ENCODE measurements at places on chromosomes 6 and 20.

DNA sequence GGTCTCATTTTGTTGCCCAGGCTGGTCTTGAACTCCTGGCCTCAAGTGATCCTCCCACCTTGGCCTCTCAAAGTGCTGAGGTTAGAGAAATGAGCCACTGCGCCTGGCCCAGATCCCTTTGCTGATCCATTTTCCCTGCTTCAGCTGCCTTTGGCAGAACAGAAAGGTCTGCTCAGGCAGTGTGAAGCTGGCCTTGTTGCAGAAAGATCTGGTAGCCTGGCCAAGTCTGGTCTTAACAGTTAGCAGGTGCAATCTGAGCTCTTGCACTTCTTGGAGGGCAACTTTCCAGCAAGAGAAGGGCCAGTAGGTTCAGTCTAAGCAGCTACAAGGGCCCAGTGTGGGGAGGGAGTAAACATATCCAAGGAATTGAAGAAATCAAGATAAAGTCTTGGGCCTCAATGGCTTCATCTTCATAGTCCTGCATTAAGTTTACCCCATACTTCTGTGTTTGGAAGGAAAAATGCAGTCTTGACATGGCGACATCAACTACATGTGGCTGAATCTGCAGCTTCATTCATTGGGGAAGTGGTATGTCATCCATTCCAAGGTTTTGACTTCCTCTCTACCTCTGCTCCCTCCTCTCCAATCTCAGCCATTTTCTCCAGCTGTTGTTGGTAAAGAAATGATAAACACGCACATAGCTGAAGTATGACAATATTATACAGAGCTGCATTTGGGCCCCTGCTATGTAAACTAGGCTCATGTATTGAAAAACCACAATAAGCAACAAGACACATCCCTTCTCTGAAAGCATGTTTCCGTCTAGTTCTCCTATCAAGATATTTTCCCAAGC, 39.0 kb upstream of the NEDD9 start:
- DNase-seq, result no peak

DNA sequence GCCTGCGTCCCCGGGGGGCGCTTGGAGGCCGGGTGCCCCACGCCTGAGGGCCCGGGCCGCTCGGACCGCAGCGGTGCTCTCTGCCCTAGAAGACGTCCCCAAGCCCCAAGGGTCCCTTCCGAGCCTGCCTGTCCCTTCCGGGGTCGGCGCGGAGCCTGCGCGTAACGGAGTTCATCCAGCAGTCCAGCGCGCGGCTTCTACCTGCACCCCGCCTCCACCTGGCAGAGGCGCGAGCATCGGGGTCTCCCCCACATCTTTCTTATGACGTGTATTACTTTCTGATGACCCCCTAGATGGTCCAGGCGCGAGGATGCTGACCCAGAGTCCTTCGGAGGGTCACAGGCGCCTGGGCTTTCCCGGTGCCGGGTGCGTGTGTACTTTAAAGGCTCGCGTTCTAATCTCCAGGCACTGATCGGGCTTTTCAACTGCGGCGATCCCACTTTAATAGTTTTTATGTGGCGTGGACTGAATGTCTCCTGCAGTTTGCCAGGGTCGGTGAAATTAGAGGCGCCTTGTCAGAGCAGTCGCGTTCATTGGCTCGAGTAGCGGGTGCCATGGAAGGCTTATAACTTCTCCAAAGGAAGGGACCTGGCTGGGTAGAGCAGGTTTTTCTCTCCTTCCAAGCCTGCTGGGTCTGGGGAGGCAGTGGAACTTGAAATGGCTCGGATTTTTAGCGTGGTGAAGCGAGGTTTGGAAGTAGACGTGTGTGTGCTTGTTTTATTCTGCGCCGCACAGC, 912 bp downstream of the EYA4 start:
- no peak for DNase-seq

- DNase-seq, result no peak
These were observed 344.1 kb downstream of the CDC5L start for GRCh38 chr6:44731485-44732095.

DNA sequence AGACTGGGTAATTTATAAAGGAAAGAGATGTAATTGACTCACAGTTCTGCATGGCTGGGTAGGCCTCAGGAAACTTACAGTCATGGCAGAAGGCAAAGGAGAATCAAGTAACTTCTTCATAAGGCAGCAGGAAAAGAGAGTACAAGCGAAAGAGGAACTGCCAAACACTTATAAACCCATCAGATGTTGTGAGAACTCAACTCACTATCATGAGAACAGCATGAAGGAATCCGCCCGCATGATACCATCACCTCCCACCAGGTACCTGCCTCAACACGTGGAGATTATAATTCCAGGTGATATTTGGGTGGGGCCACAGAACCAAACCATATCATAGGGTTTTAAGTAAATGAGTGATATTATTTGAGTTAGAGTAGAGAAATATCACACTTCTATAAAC, 189.3 kb downstream of the TSHZ2 start:
- no peak for DNase-seq

- no peak for DNase-seq
These were observed 320.2 kb upstream of the POU3F2 start for GRCh38 chr6:98514073-98514720.

DNA sequence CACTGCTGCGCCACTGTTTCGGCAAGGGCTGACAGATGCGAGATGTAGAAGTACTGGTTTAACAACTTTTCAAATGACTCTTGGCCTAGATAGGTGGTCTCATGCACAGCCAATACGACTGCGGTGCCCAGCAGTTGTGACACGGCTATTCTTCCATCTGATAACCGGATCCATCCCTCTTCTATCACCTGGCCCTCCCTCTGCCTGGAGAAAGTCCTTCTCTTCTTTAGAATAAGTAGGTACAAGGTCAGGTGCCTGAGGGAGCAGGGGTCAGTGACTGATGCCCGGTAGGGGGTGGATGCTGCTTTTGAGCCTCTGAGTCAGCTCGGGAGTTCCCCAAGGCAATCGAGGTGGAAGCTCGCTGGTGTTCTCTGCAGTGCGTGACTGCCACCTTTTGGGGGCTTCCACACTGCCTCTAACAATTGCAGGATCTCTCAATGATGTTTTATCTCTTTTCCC, 166.8 kb upstream of the GRIK2 start:
- no peak for DNase-seq

DNA sequence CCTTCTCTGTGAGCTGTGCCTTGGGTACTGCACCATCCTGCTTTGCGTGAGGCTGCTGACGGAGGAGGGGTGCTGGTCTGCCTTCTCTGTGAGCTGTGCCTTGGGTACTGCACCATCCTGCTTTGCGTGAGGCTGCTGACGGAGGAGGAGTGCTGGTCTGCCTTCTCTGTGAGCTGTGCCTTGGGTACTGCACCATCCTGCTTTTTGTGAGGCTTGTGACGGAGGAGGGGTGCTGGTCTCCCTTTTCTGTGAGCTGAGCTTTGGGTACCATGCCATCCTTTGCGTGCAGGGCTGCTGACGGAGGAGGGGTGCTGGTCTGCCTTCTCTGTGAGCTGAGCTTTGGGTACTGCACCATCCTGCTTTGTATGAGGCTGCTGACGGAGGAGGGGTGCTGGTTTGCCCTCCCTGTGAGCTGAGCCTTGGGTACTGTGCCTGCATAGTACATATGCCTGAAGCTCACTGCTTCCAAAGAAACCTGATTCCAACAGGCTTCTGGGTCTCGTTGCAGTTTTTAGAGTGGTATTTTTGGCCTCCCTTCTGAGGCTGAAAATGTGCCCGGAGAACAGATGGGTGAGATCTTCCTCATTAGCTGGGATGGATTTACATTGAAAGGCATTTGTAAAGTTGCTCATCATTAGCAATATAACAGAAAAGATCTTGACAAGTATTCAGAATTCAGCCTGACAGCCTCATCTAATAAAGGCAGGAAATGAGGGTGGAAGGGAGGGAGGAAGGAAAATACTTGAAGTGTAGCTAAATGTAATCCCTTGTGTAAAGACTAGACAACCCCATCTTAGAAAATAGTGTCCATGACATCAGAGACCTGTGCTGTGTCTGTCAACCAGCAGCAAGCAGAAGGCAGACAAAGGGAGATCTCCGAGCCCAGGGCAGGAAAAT, 46.8 kb upstream of the UNC93A start:
- no peak for DNase-seq

- DNase-seq, result no peak
These were observed 519.2 kb upstream of the MAP3K7 start for GRCh38 chr6:91106083-91106482.

GRCh38 chr6:53179961-53180651, 31.5 kb upstream of the GCM1 start:
- no peak for DNase-seq

GRCh38 chr6:47529734-47530133, 52.1 kb downstream of the CD2AP start:
- no peak for DNase-seq

DNA sequence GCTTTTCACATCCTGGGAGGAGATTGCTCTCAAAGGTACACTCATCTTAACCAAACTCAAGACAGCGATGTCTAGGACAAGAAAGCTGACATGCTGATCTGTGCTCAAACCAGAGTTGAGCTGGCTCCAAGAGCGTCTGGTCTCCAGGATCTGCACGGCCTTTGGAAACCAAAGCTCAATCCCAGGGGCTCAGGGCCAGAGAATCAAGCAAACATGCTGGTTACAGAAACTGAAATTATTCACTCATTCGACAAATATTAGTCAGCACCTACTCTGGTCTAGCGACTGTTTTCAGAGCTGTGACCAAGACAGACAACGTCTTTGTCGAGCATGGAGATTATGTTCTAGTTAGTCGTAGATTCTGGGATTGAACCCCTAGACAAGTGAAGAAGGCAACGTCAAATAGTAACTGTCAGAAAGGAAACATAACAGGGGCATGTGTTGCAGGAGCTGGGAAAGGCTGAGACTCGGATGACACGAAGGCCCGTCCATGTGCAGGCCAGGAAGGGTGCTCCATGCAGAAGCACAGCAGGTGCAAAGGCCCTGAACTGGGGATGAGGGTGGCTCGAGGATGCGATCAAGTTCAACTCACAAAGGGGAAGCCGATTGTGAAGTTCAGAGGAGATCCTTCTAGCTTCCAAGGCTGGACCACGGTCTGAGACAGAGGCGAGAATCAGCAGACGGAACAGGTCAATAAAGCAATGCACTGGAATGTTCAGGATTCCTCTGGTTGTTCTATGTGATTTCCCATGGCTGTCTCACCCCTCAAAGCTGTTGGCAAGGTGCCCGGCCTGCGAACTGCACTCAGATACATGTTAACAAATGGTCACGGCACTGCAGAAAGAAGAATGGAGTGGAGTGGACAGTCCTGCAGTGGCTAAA, 12.5 kb upstream of the PCK1 start:
- DNase-seq, result peak; percentile 53

DNA sequence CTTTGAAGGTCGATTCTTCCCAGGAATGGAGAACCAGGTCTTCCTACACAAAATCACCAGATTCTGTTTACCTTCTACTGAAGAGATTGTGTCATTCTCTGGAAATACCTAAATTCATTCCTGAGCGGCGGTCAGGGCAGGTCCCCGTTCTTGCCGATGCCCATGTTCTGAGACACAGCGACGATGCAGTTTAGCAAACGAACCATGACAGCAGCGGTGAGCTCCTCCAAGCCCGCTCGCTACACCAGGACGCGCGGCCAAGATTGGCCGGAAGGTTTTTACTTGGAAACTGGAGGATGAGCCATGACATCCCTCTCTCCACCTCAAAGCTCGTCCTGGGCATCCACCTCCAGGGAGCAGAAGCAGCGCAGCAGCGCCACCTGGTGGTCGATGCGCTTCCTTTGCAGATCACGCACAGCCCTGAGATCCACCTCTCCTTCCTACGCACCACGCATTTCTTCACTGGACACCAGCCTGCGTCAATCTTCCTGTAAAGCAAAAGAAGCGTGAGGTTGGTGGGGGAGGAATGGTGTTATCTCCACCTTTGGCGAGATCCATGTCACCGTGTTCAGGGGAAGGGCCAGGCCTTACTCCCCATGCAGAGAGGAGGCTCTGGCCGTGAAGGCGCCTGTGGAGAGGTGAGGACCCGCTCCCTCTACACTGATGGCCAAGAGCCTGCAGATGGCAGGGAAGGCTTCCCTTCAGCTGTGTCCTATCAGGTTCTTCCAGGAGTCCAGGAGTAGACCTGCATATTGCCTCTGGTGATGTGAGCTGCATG, 9.9 kb upstream of the HLA-B start:
- peak; percentile 42 for DNase-seq

DNA sequence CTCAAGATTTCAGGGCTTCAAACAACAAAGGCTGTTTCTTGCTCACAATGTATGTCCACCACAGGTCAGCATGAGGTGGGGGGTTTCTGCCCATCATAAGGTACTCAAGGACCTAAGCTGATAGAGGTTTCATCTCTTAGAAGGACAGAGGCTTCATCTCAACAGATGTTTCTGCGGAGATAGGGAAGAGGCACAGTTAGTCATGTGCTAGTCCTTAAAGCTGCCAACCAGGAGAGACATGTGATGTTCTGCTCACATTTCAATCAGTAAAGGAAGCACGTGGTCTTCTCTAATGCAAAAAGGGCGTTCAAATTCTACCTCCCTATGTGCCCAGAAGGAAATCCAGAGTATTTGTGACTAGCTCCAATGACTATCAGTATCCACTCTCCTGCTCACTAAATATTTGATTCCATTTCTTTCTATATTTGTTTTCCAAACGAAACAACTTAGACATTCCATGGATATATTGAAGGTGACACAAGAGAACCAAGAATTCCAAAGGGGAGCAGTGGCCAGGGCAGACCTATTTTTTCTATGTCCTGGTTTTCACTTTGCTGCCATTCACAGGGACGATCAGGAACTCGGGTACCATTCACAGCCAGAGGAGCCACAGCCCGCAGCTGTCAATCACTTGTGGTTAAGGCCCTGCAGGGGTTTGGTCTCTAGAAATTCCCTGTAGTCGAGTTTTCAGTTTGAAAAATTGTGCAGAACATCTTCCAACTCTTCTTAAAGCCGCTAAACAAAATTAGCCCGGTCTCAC, 173.2 kb upstream of the FOXA2 start:
- no peak for DNase-seq

DNA sequence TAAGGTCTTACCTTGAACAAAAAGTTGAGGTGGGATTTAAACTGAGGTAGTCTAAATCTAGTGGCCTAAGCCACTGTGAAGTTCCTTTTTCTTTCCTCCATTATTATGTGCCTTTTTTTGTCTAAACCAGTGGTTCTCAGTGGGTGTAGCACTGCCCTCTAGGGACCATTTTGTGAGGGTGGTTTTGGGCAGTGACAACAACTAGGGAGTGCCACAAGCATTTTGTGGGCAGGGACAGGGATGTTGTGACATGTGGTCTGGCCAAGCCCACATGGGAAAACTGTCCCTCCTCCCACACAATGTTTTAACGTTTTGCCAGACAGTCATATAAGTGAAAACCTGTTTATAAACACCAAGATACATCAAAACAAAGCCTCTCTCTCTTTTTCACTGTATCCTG, 899.4 kb upstream of the FLRT3 start:
- DNase-seq, result no peak

DNA sequence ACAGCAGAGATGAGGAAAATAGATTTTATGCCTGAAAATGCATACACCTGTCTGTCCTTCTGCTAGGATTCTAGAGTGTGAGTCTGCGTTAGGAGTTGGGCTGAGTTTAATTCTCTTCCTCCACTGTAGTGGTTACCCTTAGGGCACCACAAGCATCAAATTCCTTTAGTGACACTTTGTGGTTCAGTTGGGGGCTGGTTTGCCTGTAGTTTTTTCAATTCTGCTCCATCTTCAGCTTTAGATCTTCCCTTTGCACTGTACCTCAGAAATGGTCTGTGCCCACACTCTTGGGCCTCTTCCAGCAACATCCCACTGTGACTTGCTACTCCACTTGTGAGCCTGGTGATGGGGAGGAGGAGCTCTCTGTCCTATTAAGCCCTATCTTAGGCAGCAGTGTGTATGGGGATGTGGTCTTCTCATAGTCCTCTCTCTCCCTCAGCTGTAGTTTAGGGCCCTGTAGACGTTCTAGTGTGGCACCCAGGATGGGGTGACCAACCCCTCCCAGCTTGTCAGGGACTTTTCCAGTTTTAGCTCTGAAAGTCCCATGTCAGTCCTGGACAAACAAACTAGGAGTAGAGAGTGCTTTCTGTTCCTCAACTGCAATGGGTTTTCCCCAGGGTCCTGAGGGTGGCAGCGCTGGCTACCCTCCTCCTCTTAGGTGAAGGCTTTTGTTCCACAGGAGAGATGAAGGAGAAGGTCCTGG, 19.7 kb upstream of the OGFRL1 start:
- no peak for DNase-seq
